ENCODE measurements at places on chromosomes 1 and 21.
A peak's percentile ranks its signal among the peaks of the same experiment; 100 is the strongest.

GRCh38 chr1:94555091-94555490, 13.5 kb upstream of the F3 start:
- DNase-seq = no peak

DNA sequence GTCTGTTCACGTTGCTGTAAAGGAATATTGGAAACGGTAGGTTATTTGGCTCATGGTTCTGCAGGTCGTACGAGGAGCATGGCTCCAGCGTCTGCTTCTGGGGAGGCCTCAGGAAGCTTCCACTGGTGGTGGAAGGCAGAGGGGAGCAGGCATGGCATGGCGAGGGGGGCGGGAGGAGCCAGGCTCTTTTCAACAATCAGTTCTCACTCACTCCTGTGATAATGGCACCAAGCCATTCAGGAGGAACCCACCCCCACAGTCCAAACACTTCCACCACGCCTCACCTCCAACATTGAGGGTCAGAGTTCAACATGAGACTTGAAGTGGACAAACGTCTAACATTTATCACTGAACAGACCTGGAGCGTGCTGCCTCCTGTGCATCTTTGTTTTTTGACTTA, 141.2 kb downstream of the PGBD5 start:
- no peak for DNase-seq

DNA sequence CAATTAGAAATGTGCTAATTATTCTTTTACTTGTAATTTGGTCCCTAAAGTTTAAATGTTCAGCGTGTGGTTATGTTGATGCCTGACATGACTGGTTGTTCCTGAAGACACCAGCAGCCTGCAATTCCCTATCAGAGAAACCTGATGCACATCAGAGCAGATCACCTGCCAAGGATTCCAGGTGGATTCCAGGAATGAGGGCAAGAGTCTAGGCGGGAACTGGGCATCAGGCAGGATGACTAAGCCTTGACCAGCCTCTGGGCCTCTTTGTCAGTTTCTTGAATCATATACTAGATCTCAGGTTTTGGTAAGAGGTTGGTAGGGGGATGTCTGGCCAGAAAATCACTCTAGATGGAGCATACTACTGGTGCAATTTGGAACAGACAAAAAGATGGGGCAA, 130.7 kb upstream of the TNR start:
- DNase-seq = no peak

DNA sequence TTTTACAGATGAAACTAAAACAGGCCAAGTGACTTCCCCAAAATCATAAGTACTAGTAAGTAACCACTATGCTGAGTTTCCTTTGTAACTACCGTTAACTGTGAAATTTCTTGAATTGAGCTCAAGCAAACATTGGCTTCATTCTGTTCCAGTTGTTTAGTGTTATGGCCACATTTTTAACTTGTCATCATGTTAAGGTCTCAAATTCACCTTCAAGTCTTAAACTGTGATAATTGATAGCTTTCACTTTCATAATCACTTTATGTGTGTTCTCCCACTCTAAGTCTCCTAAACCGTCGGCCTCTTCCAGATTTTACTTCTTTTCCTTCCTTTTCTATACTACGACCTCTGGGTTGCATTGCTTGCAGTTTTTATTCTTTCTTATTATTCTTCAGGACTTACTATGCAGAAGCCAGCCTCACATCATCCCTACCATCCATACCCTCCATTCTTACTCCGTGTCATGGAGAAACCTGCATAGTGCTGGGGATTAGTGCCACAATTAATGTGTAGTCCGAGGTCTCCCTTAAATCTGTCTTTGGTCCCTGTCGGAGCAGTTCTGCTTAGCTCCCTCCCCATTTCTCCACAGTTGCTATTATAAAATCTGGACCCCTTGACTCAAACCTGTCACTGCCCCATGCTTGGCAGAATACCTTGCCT, 5.8 kb downstream of the KIF1B start:
- no peak for DNase-seq

GRCh38 chr1:57824535-57824934, 400.7 kb upstream of the DAB1 start:
- peak; percentile 13 for DNase-seq

DNA sequence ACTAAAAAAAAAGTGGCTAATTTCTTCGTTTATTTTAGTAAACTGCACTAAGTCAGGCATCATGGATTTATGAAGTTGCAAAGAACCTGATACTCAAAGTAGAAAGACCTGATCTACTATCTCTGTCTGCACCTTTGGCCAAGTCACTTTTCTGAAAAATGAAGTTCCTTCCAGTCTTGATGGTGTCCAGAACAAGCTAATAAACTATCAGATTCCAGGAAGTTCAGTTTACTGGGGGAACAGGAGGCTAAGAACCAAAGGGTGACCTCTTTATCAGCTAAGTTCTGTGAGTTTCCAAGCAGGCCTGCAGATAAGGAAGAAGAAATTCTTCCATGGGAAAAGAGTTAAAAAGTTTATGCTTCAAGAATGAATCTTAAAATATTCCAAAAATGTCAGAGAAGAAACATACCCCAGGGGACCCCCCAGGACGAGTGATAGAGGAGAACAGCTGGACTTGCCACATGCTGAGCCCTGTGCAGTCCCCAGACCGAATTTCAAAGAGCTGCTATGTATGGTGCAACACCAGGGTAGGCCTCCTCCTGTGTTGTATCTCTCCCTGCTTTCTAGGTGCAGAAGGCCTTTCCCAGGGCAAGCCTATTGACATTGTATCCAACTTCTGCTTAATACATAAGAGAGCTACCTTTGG, 72.8 kb upstream of the FGGY start:
- DNase-seq = no peak

- DNase-seq = peak; percentile 50
These were observed 165.7 kb downstream of the NCAM2 start for GRCh38 chr21:21163904-21164303.

GRCh38 chr1:78279051-78279450, 211.7 kb upstream of the PTGFR start:
- peak; percentile 87 for DNase-seq

GRCh38 chr1:107820801-107821200, 144.2 kb downstream of the VAV3 start:
- DNase-seq = no peak

DNA sequence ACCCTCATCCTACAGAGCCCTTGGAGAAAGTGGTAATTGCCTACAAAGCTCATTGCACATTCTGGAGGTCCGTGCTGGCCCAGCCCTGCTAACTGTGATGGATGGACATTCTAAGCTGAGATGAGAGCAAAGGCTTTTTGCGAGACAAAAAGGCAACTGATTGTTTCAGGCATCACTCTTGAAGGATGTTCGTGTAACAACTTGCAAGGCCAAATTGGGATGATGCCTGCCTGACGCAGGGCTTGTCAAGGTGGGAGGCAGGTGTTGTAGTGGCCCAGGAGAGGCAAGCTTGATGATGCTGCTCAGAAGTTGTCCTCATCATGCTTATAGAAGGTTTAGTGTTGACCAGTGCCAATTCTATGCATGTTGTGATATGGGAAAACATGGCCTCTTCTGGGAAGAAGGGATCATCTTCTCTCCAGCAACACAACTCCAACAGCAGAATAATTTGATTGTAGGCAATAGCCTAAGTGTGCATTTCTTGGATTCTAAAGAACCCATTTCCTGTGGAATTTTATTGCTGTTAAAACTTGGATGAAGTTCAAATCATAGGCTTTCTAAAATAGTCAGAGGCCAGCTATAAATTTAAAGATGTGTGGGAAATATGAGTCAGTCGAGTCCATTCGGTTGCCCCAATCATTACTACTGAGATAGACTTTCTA, 102.5 kb upstream of the COA6 start:
- DNase-seq = no peak

DNA sequence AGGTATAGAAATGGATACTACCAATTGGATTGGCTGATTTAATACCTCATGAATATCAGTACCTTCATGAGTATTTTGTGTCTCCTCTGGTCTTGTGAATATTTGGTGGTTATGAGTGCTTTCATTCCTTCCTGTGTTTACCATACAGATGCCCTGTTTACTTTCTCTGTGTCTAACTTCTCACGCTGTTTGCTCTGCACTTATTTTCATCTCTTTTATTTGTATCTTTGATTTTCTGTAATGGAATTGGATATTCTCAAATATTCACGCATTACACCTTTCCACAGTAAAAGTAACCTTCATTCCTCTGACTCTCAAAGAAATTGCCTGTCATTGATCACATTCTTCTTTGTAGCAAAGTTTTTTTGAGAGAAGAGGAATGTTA, 16.8 kb downstream of the CNST start:
- DNase-seq = no peak

All from foreskin melanocyte (primary cell).